ENCODE measurements at places on chromosomes 7 and 10. TPM values are rescaled to one million over a fixed set of nuclear protein-coding genes. Genes with fewer than 3 reads are reported as not detected.

- DNase-seq, result no peak
- H3K27ac ChIP-seq, result no peak overlapping the region
- no peaks in the 10 kb centered on the region for H3K4me1 ChIP-seq
- peaks cover 4% of the 10 kb centered on the region for H3K36me3 ChIP-seq
Observed at GRCh38 chr10:132054564-132054963, 11.2 kb upstream of the JAKMIP3 start.

DNA sequence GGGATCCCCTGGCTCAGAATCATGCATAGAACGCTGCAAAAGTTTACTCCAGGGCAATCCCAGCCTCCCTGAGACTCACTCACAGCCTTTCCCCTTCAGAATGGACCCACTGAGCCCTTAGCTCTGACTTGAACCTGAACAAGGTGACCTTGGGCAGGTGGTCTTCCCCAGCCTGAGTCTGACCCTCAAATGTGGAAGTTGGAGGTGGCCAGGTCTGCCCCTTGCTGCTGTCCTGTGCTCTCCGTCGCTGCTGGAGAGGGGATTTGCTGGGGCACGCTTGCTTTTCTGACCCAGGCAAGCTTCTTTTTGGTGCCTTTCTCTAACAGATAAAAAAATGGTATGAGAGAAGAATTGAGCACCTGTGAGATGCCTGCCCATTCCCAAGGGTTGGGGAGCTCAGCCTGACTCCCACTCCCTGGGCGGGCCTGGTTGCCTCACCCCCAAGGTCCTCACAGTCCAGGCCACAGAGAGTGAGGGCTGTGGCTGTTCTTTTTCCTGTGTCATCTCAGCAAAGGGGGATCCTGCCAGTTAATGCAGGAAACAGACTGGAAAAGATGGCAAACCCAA lies 46.6 kb upstream of the IGFBP3 start:
- H3K27me3 ChIP-seq, result no peaks in the 10 kb centered on the region
- H3K4me3 ChIP-seq, result no peak overlapping the region
- no peak overlapping the region for H3K27ac ChIP-seq

GRCh38 chr7:143487566-143487965 lies 9.9 kb downstream of the TAS2R41 start:
- no peak overlapping the region for H3K27ac ChIP-seq
- no peaks in the 10 kb centered on the region for H3K36me3 ChIP-seq
- H3K27me3 ChIP-seq, result peaks cover 2% of the 10 kb centered on the region

GRCh38 chr10:112404617-112405016 lies 30.7 kb downstream of the ACSL5 start:
- H3K27me3 ChIP-seq, result no peaks in the 10 kb centered on the region
- peaks cover 3% of the 10 kb centered on the region for H3K4me1 ChIP-seq
- H3K36me3 ChIP-seq, result peaks cover 65% of the 10 kb centered on the region
- no peak for DNase-seq

- no peak overlapping the region for H3K4me3 ChIP-seq
- H3K4me1 ChIP-seq, result peaks cover 11% of the 10 kb centered on the region
- DNase-seq, result no peak
- H3K27ac ChIP-seq, result no peak overlapping the region
- peaks cover 4% of the 10 kb centered on the region for H3K36me3 ChIP-seq
Observed at GRCh38 chr7:111043561-111043960, 47.4 kb upstream of the LRRN3 start.

DNA sequence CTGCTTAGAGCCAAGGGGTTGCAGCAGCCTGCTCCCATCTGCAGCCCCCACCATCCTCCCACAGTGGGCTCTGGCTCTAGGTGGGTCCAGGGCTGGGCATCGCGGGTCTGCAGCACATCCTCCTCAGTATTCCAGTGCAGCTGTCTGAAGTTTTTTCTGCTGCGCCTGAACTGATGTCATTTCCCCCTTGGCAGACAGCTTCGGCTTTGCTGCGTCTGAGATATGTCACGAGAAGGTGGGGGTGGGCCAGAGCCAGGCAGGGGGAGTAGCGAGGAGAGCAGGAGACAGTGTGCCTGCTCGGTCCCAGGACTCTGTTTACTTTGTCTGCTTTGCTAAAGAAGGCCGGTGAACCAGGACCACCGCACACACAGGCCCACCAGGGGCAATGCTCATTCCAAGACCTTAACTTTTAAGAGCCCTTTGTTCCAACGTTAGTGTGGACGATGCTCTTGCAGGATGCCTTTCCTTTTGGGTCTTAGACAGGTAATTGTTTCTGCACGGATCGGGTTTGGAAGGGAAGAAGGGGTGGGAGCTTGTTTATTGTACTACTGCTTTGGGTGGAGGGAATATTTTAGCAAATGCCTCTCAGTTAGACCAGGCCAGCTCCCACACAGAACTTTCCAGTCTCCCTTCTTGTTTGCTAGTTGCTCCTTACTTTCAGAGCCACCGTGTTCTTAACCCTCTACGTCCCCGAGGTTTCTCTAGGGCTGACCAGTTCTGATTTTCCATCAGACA lies 32.4 kb downstream of the WBP1L start:
- H3K27me3 ChIP-seq, result no peaks in the 10 kb centered on the region
- peaks cover 40% of the 10 kb centered on the region for H3K4me1 ChIP-seq
- peak overlapping the region; percentile 44 for H3K4me3 ChIP-seq
- H3K27ac ChIP-seq, result peak overlapping the region; percentile 52
- H3K36me3 ChIP-seq, result peaks cover 16% of the 10 kb centered on the region

- no peaks in the 10 kb centered on the region for H3K36me3 ChIP-seq
- H3K27me3 ChIP-seq, result no peaks in the 10 kb centered on the region
- H3K27ac ChIP-seq, result no peak overlapping the region
- DNase-seq, result no peak
- no peak overlapping the region for H3K4me3 ChIP-seq
Observed at GRCh38 chr10:77361831-77362230, 275.8 kb downstream of the KCNMA1 start.

DNA sequence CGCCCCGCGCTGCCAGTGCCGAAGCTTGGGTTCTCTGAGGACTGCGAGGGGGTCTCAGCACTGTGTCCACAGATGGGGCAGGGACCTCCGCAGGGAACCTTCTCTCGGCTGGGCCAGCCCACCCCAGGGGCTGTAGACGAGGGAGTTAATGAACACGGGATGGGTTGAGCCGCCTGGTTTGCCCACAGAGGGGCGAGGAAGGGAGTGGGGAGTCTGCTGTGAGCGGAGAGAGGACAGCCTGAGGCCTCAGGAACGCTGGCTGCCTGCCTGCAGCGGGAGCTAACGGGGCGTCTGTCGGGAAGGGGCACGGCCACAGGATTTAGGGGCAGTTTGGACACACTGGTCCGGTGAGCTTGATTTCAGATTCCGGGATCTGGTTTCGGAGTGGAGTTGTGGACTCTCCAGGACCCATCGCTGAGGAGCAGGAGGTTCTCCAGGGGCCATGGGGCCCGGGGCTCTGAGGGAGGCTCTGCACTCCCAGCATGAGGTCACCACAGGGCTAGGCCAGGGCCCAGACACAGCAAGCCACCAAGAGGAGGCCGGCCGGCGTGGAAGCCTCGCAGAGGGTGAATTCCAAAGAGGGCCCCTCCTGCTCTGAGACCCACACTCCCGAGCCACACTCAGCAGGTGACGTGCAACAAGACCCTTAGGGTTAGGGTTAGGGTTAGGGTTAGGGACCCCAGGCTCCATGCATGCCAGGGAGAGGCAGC lies 19.0 kb upstream of the FAM20C start:
- no peaks in the 10 kb centered on the region for H3K27me3 ChIP-seq
- H3K27ac ChIP-seq, result no peak overlapping the region
- DNase-seq, result no peak
- H3K4me1 ChIP-seq, result no peaks in the 10 kb centered on the region
- no peaks in the 10 kb centered on the region for H3K36me3 ChIP-seq

DNA sequence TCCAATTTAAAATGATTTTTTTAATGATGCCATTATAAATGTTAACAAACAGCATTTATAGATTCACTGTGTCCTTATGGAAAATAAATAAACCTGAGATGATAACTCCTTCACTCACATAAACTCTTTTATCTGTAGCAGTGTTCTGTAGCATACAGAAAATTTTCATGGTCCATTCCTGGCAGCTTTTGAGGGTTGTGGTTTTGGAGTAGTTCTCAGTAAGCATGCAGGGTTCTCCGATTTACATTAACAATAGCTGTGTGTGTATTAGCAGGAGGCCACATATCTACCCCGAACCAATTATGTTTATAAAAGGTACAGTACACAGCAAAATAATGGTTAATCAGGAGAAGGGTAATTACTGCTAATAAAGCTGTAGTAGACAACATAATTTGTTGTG lies 162.7 kb downstream of the CDCA7L start:
- no peak overlapping the region for H3K27ac ChIP-seq
- H3K27me3 ChIP-seq, result no peaks in the 10 kb centered on the region
- no peaks in the 10 kb centered on the region for H3K36me3 ChIP-seq
- H3K4me1 ChIP-seq, result no peaks in the 10 kb centered on the region

Gene TWIST1
- total RNA-seq, result 7.5 TPM

Gene CALHM2
- 14.0 TPM for total RNA-seq

Gene MYO3A
- total RNA-seq, result not detected
